ENCODE measurements at places on chromosomes 7 and 10.

- DNase-seq, result peak; percentile 54
Measured at GRCh38 chr10:7260412-7260900, 150.4 kb downstream of the SFMBT2 start.

DNA sequence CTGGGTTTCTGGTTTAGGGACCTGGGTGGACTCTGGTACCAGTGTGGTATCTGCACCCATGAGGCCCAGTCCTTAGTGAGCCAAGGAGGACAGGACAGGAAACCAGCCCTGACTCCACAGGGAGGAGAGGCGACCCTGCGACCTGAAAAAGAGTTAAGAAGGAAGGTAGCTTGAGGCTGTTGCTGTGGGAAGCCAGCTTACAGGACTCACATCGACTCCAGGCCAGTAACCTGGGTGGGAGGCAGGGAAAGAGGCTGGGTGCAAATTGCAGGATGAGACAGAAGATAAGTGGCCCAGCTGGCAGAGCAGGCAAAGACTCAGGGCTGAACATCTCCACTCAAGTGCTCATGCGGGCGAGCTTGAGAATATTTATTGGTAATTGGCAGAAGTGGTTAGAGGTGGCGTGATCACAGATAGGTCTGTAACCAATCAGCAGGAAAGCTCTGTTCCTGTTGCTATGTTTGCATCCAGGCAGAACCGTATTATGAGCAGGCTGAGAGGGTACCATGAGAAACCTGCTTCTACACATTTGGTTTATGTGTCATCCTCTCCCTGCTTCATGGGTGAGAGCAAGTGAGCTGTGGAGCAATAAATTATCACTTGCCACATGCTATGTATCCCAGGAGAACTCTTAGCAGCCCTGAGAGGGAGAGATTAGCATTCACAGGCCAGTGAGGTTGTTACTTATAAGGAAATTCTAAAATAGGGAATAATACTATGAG lies 11.0 kb downstream of the TLL2 start:
- no peak for DNase-seq

DNA sequence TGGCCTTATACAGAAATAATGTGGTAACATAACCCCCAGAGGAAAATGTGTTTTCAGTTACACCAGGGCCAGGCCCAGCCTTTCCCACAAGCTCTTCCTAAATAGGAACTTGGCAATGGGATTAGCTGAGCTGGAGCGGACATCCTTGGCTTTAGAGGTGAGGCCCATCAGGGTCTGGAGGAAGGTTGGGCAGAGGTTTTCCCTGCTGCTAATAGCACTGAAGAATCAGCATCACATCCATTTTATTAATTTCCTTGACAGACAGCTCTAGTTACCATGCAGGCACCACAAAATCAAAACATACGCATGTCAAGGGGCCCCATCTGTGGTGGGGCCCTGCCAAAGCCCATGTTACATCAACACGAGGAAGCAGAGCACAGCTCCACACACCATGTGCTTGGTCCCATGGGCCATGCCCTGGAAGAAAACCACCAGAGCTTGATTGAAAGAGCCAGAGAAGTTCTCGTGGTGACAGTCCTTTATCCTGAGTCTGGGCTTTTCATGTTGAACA lies 566.6 kb downstream of the KCNMA1 start:
- DNase-seq, result no peak

DNA sequence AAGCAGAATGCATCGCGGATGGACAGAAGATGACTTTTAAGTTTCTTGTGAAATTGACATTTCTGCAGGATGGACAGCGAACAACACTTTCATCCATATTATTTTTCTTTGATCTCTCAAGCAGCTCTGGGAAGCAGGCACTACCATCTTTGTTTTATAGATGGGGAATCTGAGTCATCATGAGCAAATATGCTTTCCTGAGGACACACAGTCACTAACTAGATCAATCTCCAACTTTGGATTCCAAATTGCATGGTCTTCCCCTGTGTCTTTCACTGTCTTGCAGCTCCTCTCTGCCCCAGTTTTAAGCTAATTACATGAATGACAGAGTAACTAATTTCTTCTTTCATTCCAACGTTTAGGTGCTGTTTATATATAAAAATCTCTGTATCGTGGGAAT lies 201.5 kb downstream of the ADAM12 start:
- no peak for DNase-seq

DNA sequence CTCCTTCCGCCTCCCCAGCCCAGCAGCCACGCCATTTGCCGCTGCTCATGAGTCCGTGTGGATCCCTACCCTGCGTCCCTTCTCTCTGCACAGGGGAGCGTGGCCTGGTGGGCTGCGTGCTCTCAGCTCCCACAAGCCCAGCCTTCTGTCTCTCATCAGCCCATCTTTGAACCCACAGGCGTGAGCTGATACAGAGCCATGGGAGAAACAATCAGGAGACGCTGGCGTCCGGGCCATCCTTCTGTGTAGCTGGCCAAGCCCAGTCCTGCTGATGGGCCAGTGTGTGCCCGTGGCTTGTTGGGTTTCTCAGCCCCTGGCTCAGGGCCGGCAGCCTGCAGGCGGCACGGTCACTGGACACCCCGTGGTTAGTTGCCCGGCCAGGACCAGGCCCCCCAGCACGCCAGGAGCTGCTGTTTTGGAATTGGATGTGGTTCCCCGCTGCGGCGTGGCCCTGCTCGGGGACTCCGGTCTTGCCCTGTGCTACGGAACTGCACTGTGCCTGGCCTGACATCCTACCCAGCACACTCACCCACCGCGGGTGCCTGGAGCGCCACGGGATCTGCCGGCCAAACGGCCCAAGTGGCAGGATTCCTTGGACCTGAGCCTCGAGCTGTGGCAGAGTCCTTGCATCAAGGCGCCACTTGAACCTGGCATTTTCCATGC lies 88.9 kb downstream of the ELFN1 start:
- no peak for DNase-seq

DNA sequence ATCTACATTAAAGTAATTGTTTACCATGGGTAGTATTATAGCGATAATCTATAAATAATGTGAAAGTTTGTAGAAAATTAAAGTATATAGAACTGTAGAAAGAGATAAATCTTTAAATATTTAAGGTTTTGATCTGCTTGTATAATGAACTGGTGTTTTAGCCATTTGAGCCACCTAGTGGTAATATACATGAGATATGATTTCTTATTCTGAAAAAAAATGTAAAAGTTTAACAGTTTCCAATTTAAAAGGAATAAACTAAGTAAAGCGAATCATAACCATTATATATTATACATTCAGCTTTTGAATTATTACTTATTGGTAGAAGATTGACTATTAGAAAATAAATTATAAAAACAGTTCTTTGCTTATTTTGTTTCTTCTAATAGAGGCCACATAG lies 91.2 kb downstream of the OTUD1 start:
- peak; percentile 34 for DNase-seq

GRCh38 chr7:126993626-126994213 lies 259.0 kb downstream of the GRM8 start:
- peak; percentile 85 for DNase-seq

DNA sequence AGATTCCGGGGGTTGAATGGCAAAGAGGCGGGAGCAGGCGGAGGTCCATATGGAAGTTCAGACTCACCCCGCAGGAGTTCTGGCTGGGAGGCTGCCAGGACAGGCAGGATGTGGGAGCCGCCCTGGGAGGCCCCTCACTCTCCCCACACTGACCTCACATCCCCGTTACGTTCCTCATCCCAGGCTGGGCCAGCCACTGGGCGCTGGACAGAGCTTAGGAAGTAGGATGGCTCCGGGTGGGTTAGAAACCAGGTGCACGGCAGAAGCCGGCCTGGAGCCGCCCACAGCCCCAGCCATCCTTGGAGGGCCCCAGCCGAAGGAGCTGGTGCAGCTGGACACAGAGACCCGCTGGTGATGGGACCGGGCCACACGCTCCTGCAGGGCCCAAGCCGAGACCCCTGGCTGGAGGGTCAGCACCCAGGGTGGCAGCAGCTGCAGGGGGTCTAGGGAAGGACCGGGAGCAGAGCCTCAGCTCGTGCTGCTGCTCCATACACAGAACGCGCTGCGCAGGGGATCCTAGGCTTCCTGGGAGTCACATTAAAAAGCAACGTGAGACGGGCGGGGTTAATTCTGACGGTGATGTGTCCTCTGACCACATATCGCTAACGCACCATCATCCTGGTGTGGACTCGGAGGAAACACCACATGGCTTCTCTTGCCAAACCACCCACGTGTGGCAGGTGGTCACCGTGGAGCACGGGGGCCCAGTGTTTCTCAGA lies 98.6 kb upstream of the DIP2C start:
- no peak for DNase-seq

DNA sequence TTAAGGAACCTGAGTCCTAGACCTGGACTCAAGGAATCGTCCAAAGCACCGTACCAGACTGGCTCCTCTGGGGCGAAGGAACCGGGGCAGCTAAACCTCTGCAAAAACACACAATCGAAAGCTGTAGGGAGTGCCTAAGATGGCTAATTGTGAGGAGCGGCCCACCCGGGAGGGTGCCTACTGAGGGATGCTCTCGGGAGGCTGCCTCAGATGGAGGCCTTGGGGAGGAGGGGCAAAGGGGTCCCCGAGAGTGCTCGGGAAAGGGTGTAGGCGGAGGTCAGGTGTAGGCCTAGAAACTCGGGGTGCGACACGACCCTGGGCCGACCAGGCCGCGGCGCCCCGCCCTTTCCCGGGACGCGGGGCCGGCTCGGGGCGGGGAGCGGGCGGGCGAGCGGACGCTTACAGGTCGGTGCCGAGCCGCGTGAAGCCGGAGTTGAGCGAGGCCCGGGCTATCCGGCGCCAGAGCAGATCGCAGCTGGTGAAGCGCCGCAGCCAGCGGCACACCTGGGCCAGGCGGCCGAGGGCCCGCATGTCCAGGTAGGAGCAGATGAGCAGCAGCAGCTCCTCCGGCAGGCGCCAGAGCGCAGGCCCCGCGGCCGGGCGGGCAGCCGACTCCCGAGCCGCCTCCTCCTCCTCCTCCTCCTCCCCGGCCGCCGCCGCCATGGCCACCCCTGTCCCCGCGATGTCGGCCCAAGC lies 844 bp downstream of the FBXW4 start:
- peak; percentile 28 for DNase-seq

DNA sequence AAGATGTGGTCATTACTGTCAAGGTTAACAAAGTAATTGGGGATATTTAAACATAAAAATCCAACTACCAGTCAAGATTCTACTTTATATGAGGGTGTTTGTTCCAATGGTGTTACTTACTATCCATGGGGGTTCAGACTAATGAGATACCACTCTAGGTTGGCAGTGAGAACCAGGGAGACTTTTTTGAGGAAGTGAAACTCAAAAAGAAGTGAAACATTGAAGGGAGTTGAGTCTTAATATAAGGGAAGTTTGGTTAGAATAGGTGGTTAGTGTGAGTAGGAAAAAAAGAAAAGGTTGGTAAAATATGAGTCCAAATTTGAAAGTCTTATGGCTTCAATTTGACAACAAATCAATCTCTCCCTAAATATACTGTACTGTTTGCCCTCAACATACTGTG lies 123.6 kb upstream of the ANK3 start:
- no peak for DNase-seq

DNA sequence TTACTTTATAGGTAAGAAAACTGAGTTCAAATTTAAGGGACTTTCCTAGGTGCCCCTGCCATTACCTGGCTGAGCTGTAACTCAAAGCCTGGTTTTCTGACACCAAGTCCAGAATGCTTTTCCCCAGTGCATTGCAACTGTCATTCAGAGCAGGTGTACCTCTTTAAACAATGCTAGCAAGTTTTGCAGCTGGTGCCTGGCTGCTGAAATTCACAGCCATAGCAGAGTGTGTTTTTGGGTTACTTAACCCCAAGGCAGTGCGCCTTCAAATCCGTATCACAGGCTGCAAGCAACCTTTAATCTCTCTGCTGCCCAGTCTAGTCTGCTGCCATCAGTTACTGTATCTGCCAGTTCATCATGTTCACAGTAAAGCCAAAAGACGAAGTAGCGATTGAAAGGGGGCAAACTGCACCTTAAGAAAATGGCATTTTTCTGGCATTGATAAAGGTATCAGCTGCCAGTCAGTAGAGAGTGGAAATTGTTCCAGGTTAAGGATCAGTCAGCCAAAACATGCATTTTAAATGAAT lies 265.4 kb downstream of the CSTF2T start:
- DNase-seq, result no peak

- DNase-seq, result no peak
Measured at GRCh38 chr10:1264001-1264400, 207.8 kb downstream of the WDR37 start.
